Diencephalon (tissue), 1 donor: ENCODE measurements at places on chromosomes 2 and 18. TPM values are rescaled to one million over a fixed set of nuclear protein-coding genes. Genes with fewer than 3 reads are reported as not detected.

The SNORC gene
- total RNA-seq = 4.6 TPM

The MEP1B gene
- total RNA-seq = 0.23 TPM

The BOLL gene
- 1.4 TPM for total RNA-seq

The KCNF1 gene
- 19.6 TPM for total RNA-seq

The MAB21L4 gene
- not detected for total RNA-seq

The SKOR2 gene
- 0.23 TPM for total RNA-seq

The NAB1 gene
- total RNA-seq = 56.3 TPM
